Fibroblast of the aortic adventitia (primary cell): ENCODE measurements at places on chromosomes 11 and 22. TPM values are rescaled to one million over a fixed set of nuclear protein-coding genes. Genes with fewer than 3 reads are reported as not detected.

The CEND1 gene
- total RNA-seq: 0.65 and 1.2 TPM in 2 replicates

The TMEM191C gene
- 0.08 and 0.45 TPM in 2 replicates for total RNA-seq

The INPP5J gene
- under 0.01 and 0.41 TPM in 2 replicates for total RNA-seq

The C11orf86 gene
- not detected in 2 replicates for total RNA-seq

The POU2AF2 gene
- total RNA-seq: not detected in 2 replicates

The TRIOBP gene
- 150 and 151 TPM in 2 replicates for total RNA-seq

The PIK3IP1 gene
- 13.2 and 191 TPM in 2 replicates for total RNA-seq
